Panc1 (cell line): ENCODE measurements at places on chromosomes 7 and 10. TPM values are rescaled to one million over a fixed set of nuclear protein-coding genes. Genes with fewer than 3 reads are reported as not detected.

The ACSM6 gene
- not detected for total RNA-seq

The SUPV3L1 gene
- total RNA-seq = 65.0 TPM

The CDCA7L gene
- total RNA-seq = 46.1 TPM

The AGR2 gene
- total RNA-seq = 147 TPM
